Memory B cell (primary cell): ENCODE measurements at places on chromosomes 3 and 15.

GRCh38 chr3:127647845-127648204, 18.8 kb downstream of the PODXL2 start:
- no peak for DNase-seq

DNA sequence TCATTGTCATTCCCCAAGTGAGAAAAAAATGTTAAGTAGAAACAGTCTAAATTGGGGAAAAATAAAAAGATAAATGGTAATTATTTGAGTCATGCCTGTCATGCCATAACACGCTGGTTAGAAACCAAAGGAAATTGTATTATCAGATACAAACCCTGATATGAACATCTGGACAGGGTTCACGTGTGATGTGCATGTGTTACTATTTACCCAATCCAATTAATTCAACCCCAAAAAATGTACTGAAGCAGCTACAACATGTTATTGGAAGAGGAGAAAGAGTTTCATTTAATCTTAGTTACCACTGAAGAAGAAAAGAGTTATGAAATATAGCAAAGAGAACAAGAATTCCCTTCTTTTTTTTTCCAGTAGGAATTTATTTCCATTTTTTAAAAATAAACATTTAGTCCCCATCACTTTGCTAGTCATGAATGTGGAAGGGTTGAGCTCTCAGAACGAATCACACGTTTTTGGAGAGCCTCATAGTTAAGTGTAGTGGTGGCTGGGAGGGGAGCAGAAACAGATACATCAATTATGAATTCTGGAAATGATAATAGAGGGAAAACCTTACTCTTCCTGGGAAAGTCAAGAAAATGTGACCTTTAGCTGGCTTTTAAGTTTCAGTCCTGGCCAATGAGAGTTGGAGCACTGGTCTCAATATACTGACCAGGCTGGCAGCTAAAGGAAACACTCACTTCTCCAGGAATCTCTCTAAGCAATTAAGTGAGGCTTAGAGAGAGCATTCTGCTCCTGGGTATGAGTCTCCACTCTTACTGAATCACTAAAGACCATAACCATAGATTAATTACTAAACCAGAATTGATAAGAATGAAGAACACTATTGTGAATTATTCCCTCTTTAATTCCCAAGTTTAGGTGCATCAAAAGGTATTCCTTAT, 796.5 kb downstream of the GRM7 start:
- no peak for DNase-seq

DNA sequence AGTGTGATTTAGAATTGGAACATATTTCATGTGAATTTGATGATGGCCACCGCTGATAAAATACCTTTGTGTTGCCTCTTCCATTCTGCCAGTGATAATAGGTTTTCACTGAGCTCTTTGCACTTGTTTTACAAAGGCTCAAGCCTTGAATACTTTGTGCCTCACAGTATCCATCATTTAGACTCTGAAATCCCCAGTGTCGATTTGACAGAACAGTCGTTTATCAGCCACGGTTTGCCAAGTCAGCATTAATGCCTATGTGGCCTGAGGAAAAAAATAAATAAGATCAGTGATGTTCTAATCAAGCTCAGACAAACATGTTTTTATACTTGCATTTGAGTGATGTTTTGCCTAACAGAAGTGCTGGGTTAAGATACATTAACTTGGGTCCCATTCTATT, 399.1 kb downstream of the RBMS3 start:
- no peak for DNase-seq

DNA sequence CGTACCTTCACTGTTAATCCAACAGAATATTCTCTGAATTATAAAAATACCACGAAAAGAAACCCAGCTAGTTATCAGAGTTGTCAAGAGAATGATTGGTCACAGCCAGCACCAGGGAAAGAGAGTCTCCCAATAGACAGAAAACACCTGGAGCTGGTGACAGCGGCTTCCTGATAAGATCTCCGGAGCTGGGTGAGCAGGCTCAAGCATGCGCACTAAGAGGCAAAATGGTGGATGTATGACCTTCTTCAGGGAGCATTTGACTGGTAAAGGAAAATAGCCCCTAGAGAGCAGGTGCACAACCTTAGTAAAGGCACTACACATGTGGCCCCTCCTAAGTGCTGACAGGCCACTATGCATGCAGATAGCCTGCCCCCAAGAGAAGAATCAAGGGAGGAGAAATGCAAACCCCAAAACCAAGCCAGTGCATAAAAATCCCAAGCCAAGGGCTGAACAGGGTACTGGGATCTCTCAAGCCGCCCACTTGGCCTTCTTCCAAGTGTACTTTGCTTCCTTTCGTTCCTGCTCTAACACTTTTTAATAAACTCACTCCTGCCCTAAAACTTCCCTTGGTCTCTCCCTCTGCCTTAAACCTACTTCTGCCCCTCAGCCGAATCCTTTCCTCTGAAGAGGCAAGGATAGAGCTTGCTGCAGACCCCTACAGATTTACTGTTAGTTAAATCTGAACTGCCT, 93.2 kb downstream of the UACA start:
- DNase-seq: no peak

- no peak for DNase-seq
Observed at GRCh38 chr3:152496716-152497115, 228.0 kb downstream of the MBNL1 start.

- DNase-seq: no peak
Observed at GRCh38 chr3:140216249-140216648, 281.3 kb downstream of the CLSTN2 start.

GRCh38 chr3:127997016-127997415, 55.2 kb upstream of the SEC61A1 start:
- DNase-seq: no peak

DNA sequence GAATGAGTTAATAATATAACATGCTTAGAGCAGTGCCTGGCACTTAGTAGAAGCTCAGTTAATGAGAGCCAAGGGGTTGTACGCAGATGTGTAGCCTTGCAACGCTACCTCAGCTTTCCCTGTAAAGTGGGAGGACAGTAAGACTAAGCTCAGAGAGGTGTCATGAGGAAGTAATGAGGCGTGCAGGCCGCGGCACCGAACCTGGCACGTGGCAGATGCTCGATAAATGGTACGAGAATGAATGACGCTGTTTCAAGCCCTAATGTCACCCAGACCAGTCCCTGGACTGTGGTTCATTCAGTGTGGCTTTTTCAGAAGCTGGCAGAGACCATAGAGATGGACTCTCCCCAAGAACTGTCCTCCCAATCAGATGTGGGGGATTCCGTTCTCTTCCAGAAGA, 21.2 kb downstream of the GRIP2 start:
- no peak for DNase-seq

- no peak for DNase-seq
Observed at GRCh38 chr15:79402136-79402535, 30.0 kb upstream of the MINAR1 start.

DNA sequence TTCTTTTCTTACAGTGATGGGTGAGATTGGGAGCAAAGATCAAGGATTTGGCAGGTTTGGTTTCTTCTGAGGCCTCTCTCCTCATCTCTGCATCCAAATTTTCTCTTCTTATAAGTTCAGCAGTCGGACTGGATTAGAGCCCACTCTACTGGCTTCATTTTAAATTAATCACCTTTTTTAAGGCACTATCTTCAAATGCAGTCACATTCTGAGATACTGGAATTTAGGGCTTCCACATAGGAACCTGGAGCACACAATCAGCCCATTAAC, 56.5 kb upstream of the PLSCR4 start:
- no peak for DNase-seq

DNA sequence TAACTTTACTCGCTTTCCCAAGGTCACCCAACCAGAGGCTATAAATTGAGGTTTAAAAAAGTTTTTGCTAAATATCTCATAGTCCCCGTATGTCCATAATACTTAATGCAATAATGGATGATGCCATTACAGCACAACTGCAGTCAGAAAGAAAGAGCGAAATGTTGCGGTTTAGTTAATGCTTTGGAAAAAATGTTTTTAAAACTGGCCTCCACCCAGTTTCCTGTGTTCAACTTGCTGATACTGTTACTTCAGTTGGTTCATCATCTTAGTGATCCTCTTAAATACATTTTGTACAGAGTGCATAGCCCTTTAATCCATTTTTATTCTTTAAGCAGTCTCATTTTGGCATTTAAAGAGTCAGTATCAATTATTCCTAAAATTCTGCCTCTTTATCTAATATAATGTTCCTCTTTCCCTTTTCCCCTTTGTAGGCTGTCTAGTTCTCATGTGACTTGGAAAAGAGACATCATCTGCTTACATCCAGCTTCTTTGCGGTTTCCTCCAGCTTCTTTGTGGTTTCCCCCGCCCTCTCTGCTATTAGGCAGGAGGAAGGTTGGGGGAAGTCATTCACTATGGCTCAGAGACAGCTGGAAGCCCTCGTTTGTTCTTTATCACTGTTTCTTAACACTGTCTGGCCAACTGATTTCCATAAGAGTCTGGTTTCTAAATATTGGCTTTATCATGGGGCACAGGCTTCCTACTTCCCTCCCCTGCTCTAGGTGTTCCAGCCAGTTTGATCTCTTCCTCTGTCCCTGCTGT, 154.3 kb downstream of the GOLIM4 start:
- DNase-seq: no peak

DNA sequence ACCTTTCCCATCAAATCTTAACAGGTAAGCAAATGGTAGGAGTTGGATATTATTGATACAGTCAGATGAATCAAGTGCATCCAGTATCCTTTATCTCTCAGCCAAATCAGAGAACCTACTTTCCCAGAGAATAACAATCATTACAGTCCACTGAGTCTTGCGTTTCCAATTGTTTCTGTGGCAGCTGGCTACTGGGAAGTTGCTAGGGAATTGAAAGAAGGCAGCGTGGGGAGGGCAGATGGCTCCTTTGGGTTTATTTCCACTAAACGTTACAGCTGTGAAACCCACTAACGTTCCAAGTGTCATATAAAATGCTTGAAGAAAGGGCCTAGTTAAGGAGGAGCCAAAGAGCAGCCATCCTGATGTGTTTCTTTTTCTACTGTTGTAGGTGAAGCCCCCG, 78.4 kb downstream of the WDR72 start:
- no peak for DNase-seq

GRCh38 chr3:138933981-138934691, 12.8 kb downstream of the FOXL2 start:
- no peak for DNase-seq

- DNase-seq: no peak
Observed at GRCh38 chr15:22939652-22940061, 40.5 kb downstream of the CYFIP1 start.

GRCh38 chr3:85821130-85821756, 862.5 kb downstream of the CADM2 start:
- DNase-seq: no peak

DNA sequence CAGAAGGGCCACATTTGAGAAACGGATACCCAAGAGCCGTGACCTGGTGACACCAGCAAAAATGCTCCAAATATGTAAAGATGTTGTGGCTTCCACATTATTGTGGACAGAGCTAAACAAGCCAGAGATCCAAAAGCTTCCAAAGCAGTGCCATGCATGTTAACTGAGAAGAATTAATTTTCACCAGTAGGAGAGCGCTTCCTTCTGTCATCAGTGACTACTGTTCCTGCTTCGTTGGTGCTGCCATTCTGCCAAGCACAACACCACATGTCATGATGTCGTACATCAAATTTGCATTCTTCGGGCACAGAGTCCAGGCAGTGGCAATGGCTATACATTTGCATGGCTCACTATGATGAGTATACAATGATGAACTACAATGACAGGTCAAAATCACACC, 19.1 kb upstream of the CHST2 start:
- no peak for DNase-seq

GRCh38 chr3:192825657-192826200, 91.9 kb downstream of the MB21D2 start:
- DNase-seq: no peak

DNA sequence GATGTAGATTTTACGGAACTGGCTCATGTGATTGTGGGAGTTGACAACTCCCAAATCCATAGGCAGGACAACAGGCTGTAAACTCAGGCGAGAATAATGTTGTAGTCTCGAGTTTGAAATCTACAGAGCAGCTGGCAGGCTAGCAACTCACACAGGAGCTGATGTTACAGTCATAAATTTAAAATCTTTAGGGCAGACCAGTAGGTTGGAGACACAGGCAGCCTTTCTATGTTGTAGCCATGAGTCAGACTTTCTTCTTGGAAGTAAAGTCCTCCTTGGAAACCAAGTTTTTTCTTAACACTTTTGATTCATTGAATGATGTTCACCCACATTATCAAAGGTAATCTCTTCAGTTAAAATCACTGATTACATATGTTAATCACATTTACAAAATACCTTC, 89.1 kb upstream of the ALCAM start:
- DNase-seq: no peak
